ENCODE measurements at places on chromosomes 7 and 10.
A peak's percentile ranks its signal among the peaks of the same experiment; 100 is the strongest.

- no peak for DNase-seq
Observed at GRCh38 chr10:94673614-94674321, 9.8 kb upstream of the CYP2C18 start.

DNA sequence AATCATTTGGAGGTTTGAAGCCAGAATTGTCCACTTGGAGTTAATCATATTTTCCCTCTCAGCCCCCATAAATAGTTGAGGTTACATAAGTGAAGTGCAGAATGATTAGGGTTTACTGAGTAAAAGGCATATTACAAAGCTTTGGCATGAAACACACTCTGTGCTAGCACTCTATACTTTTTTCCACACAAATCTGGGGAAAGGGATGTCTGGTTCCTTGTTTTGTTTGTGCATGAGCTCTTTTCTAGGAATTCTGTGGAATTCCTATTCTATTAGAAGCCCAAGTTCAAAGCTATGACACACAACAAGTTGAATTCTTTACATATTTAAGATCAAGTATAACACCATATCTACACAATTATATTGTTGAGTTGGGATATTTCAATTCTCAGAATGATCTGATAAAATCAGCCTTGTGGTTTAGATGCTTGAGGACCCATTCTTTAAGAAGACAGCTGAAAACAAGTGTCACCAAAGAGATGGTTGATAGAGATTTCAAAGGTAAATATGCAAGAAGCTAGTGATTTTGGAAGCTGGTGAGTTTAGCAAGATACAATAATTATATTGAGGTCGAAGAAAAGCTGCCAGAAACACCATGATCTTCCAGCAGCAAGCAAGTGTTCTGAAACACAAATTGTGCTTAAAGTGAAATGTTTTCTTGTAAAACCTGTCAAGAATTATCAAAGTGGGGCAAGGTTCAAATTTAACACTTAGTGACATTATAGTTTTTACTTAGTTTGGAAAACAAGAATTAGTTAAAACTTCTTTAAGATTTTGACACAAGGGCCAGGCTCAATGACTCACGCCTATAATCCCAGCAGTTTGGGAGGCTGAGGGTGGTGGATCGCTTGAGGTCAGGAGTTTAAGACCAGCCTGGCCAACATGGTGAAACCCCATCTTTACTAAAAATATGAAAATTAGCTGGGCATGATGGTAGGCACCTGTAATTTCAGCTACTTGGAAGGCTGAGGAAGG is 122.6 kb downstream of the INHBA start:
- DNase-seq, result no peak

GRCh38 chr7:91910171-91910570 is 29.7 kb upstream of the MTERF1 start:
- no peak for DNase-seq

- DNase-seq, result no peak
Observed at GRCh38 chr10:123272171-123272570, 118.0 kb downstream of the BUB3 start.

DNA sequence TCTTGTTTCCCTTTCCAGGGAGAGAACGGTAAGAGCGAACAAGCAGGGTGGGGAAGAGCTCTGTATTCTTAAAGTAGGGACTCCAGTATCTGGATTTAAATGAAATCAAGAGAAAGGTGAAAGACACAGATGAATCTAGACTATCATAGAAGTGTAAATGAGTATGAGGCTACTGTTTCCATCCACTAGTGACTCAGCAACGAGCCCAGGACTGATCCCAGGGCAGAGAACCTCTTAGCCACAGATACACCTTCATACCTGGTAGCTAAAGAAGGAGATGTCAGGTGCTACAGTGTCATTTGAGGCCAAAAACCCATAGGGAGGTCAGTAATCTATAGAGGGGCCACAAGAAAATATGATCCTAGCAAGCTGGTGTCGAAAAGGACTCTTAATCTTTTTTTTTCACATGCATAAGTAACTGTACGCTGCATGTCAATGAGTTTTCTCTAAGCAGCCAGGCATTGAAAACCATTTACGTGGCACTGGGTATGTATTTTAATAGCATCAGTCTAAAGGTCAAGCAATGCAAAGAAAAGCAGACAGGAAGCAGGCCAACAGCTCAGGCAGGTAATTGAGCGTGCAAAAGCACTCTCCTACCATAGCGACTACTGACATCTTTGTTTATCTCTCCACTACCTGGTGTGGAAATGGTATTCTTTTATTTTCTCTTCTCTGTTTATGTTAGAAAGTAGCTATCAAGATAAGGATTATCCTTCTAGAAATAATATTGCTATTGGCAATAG is 91.5 kb upstream of the EGR2 start:
- DNase-seq, result no peak

DNA sequence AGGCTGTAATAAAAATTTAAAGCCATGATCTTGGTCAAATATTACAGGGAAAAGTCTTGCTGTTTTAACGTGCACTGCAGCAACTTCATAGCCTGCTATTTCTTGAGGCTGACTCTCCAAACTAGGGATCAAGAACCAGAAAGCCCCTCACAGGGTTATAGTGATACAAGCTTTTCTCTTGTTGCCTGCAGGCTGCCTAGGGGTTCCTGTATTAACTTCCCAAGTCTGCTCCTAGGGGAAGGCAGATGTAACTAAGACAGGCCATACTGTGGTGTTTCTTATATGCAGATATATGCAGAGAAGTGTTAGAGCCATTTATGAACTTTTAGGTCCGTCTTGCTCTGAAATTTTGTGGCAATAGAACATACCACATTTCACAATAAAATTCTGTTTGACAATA is 175.7 kb downstream of the FOXP2 start:
- DNase-seq, result no peak

DNA sequence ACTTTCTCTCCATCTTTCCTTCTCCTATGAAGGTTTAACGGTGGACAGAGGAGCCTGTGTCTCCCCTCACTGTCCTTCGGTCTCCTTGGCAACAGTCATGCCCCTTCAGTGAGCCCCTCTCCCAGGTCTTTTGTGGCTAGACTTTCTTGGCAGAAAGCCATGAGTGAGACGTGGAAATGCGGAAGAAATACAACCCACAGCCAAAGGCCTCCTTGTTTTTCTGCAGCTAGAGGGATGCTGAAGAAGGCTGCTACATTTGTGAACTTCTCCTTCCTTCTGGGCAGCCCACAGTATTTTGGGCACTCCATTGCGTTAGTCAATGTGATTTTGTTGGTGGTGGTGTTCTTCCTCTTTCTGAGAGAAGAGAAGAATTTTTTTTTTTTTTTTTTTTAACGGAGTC is 333.7 kb upstream of the PODXL start:
- no peak for DNase-seq

GRCh38 chr7:123755338-123755737 is 6.5 kb upstream of the WASL start:
- DNase-seq, result no peak

GRCh38 chr7:116239434-116239833 is 29.1 kb downstream of the TES start:
- DNase-seq, result no peak

DNA sequence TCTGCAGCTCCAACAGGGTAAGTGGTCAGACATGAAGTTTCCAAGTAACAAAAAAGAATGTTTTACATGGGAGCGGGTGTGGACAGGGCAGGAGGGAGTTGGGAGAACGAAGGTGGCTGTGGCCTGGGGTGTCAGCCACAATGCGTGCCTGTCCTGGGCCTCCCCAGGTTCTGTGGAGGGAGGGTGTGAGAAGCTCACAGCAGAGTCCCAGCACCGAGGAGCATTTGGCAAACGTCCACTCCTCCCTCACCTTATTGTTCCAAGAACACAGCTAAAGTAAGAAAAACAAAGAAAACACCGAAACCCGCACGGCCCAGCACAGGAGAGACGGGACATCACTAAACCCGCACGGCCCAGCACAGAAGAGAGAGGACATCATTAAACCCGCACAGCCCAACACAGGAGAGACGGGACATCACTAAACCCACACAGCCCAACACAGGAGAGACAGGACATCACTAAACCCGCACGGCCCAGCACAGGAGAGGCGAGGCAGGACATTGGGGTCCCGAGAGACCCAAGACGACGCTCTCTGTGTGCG is 226.4 kb downstream of the MAD1L1 start:
- no peak for DNase-seq

DNA sequence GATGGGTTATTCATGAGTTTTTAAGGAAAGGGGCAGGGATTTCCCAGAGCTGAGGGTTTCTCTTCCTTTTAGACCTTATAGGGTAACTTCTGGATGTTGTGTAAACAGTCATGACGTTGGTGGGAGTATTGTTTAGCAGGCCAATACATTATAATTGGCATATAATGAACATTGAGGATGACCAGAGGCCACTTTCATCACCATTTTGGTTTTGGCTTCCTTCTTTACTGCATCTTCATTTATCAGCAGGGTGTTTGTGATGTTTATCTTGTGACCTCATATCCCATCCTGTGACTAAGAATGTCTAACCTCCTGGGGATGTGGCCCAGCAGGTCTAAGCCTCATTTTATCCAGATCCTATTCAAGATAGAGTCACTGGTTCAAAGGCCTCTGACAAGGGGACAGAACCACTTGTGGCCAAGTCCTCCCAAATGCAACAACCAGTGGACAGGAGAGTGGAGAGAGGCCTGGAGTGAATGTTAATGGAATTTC is 77.3 kb upstream of the RPA3 start:
- DNase-seq, result peak; percentile 23

GRCh38 chr10:11065567-11065966 is 47.9 kb downstream of the CELF2 start:
- no peak for DNase-seq

DNA sequence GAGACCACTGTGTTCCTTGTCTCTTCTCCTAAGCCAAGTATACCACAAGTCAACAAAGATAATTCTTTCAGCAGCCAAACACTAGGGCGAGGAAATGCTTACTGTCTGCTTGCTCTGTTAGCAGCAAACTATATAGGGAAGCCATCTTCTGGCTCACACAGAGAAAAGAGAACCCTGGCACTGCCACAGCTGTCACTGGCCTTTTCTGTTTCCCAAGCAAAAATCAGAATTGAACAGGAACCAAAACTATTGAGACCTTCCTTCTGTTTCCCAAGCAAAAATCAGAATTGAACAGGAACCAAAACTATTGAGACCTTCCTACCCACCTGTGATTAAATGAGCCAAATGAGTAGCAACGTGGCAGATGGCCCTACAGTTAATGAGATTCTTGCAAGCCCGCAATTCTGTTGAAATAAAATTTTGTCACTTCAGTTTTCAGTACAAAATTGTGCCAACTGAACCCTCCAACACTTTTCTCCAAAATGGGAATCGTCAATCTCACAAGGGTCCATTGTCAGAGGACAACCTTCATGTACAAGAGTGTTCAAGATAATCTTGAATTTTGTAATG is 54.5 kb downstream of the LRRTM3 start:
- no peak for DNase-seq

- DNase-seq, result peak; percentile 50
Observed at GRCh38 chr10:22491931-22492615, 146.8 kb downstream of the SPAG6 start.

- no peak for DNase-seq
Observed at GRCh38 chr10:79380125-79380945, 33.1 kb downstream of the PPIF start.

- DNase-seq, result no peak
Observed at GRCh38 chr7:98703916-98704315, 86.8 kb downstream of the NPTX2 start.

DNA sequence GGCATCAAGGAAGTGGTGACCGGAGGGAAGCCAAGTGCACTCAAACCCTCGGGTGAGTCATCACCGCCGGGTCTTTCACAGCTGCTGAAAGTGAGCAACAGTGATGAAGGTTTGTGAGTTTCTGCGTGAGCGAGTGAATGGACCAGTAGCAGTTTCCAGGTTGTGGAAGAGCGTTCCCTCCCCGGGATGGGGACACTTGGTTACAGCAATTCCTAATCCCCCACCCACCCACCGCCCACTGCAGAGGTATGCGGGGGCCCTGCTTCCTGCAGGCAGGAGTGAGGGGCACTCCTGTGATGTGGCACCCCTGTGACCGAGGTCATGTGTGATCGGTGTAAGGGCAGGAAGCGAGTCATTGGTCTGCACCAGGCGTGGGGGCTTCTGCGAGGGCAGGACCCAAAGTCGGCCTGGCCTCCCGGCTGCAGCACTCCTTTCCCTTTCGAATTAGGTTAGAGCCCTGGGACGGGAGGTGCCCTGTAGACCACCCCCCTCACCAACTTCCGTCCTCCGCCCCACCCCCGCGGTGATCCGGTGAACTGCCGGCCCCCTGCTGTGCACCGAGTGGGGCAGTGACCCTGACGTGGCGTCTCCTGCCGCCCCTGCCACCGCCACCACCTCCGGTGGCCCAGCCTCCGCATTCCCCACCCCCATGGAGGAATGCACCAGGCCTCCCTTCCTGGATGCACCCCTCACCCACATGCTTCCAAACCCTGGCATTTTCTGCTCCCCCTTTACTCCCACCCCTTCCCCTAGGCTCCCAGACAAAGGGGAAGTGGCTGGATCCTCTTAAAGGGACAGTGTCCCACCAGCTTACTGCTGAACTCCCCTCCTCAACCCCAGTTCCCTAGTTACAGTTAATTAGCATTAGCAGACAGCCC is 10.9 kb downstream of the LIMK1 start:
- DNase-seq, result peak; percentile 84

- peak; percentile 47 for DNase-seq
Observed at GRCh38 chr7:4725014-4725849, 43.1 kb downstream of the FOXK1 start.

DNA sequence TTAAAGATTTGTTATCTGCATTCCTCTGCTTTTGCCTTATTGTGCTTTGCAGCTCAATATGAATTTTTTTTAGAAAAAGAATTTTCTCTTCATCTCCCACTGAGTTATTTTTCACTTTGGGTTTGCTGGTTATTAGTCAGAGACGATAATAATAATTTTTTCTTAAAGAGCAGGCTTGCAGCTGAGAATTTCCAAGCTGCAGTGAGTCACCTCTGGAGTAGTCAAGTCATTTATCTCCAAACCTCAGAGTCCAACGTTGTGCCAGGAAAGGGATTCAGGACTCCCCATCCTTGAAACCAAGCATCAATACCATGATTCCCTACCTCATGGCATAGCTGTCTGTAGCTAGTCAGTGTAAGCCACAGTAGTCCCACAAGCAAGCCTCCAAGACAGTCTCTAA is 15.2 kb upstream of the EGR2 start:
- no peak for DNase-seq

DNA sequence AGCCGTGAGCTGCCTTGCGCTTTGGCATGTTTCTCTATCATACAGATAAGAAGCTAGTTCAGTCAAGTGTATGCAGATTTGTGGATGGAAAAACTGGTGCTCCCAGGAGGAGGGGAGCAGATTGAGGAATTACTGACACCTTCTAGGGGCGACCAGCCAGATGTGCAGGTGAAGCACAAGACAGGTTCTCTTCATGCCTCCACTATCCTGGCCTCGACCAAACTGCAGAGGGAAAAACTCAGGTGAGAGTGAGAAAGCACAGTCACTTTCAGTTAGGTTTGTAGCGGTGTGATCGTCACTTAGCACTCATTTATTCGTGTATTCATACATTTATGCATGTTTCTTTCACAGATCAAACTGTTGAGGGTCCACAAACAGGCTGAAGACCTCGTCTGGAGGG is 600 bp upstream of the DBNL start:
- DNase-seq, result no peak

Measured in activated CD4-positive, alpha-beta T cell treated with anti-CD3 and anti-CD28 coated beads, Interleukin-2, Interleukin-4, amounts not matched to agents 100 ng/mL and 50 ng/mL, durations not matched to agents 16 hours and 8 hours (primary cell).